ENCODE measurements at places on chromosomes 1 and 21.

GRCh38 chr1:233897325-233898162 is 6.9 kb upstream of the SLC35F3 start:
- no peak for DNase-seq

GRCh38 chr1:151729966-151730291 is 8.6 kb downstream of the RIIAD1 start:
- no peak for DNase-seq

GRCh38 chr1:162328512-162328911 is 48.1 kb downstream of the SPATA46 start:
- no peak for DNase-seq

GRCh38 chr1:155269381-155269780 is 3.9 kb downstream of the CLK2 start:
- no peak for DNase-seq

GRCh38 chr1:63946866-63947491 is 173.2 kb downstream of the ROR1 start:
- DNase-seq: no peak

- peak; percentile 55 for DNase-seq
Measured at GRCh38 chr1:156124557-156125483, 10.3 kb downstream of the LMNA start.

- no peak for DNase-seq
Measured at GRCh38 chr1:110502402-110503151, 16.4 kb downstream of the KCNA10 start.

- no peak for DNase-seq
Measured at GRCh38 chr1:45833361-45833760, 29.9 kb downstream of the MAST2 start.

DNA sequence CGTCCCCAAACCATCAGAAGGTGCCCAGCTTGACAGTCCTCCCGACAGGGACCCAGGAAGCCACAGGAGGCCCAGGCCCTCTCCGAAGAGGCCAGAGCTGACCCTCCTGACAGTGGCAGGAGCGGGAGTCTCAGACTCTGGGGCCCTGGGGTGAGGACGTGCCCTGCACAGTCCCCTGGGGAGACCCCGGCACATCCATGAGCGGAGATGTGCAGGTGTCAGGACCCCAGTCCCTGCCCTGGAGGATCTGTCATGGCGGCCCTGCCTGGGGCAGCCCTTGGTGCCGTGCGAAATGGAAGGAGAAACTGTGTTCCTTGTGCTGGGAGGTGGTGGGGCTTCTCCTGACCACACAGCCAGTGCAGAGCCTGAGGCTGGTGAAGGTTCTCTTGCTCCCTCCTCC is 55.8 kb downstream of the OBSCN start:
- DNase-seq: no peak

GRCh38 chr1:193229136-193229535 is 42.7 kb upstream of the B3GALT2 start:
- DNase-seq: no peak

- DNase-seq: no peak
Measured at GRCh38 chr1:110070282-110070669, 196 bp downstream of the ALX3 start.

GRCh38 chr1:54803761-54804470 is 2.8 kb upstream of the TTC22 start:
- no peak for DNase-seq

DNA sequence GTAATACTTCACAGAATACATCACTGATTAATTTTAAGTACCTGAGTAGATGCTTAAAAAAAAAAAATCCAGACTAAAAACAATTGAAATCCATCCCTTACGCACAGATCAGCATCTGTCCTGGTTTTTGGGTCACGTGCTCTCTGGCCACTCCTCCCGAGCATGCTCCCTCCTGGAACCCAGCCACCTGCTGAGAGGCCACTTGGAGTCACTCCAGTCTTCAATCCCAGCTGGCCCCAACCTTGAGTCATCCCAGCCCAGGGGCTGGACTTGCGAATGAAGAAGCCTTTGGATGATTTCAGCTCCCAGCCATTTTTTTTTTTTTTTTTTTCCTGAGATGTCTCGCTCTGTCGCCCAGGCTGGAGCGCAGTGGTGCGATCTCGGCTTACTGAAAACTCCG is 8.9 kb downstream of the MAP1LC3C start:
- no peak for DNase-seq

DNA sequence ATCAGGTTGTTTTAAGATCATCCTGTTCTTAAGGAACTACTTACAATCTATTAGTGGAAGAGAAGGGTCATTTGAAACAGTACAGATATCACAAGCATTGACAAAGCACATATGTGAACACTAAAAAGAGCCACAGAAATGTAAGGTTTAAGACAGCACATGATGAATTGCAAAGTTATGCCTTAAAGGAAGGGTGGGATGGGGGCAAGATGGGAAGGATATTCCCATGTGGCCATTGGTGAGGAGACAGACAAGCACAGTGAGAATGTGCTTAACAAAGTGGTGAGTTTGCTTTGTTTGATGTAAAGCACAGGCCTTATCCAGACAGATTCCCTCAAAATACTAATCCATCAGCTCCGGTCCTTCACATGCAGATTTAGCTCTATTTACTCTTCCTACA is 151.6 kb upstream of the IVNS1ABP start:
- no peak for DNase-seq

GRCh38 chr1:168845140-168845539 is 116.1 kb upstream of the DPT start:
- no peak for DNase-seq

DNA sequence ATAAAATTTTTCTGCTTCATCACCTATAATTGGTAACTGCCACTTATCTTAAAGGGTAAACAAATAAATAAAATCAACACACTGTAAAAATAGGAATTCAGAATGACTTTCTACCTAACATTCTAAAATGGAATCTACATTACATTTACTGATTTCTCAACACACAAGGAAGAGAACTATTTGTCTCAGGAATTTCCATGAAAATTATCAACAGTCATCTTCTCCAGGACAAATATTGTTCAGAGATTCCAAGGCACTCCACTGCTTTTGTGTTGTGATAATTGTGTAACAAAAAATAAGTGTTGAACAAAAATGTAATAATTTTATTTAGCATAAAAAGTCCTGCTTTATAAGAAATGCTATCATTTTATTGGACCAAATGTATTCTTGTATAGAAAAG is 7.3 kb downstream of the ODF2L start:
- no peak for DNase-seq

- no peak for DNase-seq
Measured at GRCh38 chr1:195745189-195746010, 862.8 kb downstream of the KCNT2 start.

- no peak for DNase-seq
Measured at GRCh38 chr1:84339503-84339902, 38.0 kb downstream of the SAMD13 start.

- no peak for DNase-seq
Measured at GRCh38 chr1:206814716-206815341, 42.5 kb upstream of the IL10 start.

- no peak for DNase-seq
Measured at GRCh38 chr1:88321706-88322105, 362.4 kb upstream of the PKN2 start.

DNA sequence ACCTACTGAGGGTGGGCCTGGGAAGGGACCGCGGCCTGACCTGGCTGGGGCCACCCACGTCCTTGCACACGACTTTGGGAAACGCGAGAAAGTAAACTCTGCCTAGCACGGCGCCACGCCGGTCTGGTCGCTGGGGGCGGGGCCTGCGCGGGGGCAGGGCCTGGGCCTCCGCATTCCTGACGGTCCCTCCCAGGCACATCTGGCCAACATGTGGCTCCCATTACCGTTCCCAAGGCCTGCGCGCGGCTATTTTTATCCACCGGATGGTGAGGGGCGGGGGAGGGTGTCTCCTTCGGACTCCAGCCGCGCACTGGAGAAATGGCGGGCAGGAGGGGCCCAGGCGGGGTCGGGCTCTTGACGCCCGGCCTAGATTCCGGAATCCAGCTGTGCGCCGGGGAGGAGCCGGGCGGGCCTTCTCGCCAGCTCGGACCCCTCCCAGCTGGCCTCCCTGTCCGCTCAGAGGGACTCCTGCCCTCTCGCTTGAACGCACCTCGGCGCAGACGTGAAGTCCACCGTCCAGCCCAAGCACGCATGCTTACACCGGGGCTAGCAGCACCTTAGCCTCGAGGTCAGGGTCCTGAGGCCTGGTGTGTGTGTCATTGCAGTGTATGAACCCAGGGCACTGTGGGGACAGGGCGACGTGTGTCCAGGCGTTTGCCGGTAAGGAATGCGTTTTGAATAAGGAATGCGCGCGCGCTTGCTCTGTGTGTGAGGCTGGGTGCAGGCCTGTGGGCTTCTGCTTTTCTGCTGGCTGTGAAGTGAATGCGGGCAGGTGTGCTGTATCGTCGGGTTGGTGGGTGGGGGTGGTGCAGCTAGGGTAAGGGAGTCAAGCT is 2.1 kb downstream of the EVA1B start:
- DNase-seq: peak; percentile 30

DNA sequence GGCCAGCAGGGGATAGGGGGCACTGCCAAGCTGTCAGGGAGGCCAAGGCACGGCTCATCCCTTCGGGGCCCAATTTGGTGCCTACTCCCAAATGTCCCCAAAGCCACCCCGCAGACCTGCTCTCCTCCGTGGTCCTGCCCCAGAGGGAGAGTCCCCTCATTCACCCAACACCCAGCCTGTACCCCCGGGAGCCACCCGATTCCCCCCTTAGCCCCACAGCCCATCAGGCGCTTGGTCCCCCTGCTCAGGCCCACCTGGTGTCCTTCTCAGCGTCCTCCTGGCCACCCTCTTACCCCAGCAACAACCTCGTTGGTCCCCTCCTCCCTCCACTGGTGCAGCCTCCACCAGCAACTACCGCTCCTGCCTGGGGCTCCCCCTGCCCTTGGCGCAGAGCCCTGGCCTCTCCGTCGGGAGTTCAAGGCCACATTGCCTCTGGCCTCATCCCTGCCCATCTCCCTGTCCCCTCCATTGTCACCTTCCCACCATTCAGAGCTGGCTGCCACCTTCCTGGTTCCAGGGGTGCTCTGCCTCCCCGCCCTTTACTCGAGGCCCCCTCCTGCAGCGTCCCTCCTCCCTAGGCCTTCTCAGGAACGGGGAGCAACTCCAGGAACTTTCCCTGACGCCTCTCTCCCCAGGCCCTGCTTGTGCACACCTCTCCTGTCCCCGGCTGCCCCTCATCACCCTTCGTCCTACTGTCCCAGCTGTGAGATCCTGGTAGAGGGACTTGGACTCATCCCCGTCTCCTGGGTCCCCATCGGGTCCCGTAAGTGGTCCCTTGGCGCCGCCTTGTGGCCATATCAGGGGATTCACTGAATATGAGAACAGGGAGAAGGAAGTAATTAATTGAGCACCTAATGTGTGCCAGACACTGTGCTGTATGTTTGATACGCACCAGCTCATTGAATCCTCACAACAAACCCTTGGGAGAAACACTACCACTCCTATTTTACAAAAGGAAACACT is 73.9 kb downstream of the RAP1GAP start:
- peak; percentile 21 for DNase-seq

- no peak for DNase-seq
Measured at GRCh38 chr1:51504806-51505525, 14.1 kb downstream of the EPS15 start.

- DNase-seq: no peak
Measured at GRCh38 chr1:205582471-205583291, 49.1 kb downstream of the ELK4 start.

GRCh38 chr1:225448146-225448805 is 20.4 kb upstream of the LBR start:
- no peak for DNase-seq

DNA sequence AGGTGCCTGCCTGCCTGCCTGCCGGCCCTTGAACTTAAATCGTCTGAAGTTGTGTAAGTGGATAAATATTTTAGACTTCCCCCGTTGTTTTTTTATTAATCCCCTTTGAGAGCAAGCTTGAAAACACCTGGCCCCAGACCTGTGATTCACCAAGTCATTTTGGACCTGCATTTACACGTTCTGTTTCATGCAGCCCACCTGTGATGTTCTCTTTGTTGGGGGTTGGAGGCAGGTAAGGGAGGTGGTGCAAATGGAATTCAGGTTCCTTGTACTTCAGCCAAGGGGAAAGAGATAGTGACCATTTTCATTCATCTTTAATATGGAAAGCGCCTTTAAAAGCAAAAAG is 1.2 kb downstream of the SLC37A1 start:
- DNase-seq: no peak

DNA sequence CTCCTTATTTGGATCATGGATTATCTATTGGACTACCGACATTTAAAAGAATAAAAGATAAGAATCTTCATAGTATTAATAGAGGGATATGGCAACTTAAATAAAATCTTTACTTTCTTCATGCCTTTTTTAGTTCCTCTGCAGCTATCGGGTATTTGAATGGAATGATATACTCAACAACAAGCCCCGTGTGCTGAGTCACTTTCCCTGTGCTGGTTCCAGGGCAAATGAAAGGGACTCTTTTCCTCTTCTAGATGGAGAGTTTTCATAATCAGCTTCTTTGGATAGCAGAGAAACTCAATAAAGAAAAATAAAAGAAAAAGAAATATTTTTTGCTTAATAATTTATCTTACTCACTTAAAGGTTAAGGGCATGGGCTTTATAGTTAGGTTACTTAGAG is 213.7 kb downstream of the LRRC40 start:
- DNase-seq: no peak

DNA sequence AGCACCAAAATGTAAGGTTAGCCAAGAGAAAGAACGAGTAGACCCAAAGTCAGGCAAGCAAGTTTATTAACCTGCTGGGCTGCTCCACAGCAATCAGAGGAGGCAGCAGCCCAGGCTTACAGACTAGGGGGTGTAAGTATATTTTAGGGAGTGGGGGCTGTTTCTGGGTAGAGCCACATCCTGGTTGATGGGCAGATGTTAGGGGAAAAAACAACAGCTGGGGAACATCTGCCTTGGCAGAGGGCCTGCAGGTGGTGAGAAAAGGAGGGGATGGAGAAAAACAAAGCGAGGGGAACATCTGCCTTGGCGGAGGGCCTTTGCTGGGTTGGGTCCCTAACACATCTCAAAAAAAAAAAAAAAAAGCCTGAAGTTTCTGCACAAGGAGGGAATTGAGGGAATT is 9.7 kb upstream of the ZBTB48 start:
- DNase-seq: no peak

DNA sequence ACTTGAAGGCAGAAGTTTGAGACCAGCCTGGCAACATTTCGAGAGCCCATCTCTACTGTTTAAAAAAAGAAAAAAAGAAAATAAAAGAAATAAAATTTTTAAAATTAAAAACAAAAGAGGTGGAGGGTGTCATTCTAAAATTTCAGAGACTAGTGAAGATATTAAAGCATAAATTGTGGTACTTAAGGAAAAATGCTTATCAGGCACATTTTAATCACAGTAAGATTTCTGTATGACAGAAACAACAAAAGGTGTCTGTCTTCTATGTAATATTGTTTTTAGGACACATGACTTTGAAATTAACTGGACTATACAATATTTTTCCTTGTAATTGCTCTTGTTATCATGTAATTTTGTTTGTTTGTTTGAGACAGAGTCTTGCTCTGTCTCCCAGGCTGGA is 4.6 kb downstream of the WASF2 start:
- no peak for DNase-seq

DNA sequence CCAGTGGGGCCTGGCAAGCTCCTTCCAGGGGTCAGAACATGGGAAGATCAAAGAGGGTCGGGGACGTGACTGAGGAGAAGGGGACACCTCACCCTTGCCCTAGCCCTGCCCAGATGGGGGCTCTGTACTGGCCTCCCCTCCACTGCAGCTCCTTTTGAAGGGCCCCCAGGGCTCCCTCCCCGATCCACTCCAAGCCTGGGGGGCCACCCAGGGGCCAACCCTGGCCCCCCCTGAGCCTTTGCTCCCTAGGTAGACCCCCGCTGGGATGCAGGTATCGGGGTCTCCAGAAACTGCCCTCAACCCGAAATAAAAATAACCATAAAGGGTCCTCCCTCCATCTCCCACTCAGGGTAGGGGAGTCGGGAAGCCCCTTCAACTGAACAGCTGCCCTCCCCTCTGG is 37.4 kb upstream of the FAM131C start:
- DNase-seq: no peak

- no peak for DNase-seq
Measured at GRCh38 chr1:228393811-228394570, 12.6 kb downstream of the TRIM11 start.
